GM12891 (cell line): ENCODE measurements at places on chromosomes 2 and 18.

GRCh38 chr18:36814994-36815393 is 13.8 kb downstream of the TPGS2 start:
- no peak for DNase-seq

GRCh38 chr18:58087928-58088690 is 44.1 kb downstream of the NEDD4L start:
- DNase-seq, result no peak

GRCh38 chr2:195734931-195735330 is 77.9 kb downstream of the SLC39A10 start:
- no peak for DNase-seq

GRCh38 chr2:239368906-239369552 is 31.8 kb downstream of the HDAC4 start:
- DNase-seq, result no peak

DNA sequence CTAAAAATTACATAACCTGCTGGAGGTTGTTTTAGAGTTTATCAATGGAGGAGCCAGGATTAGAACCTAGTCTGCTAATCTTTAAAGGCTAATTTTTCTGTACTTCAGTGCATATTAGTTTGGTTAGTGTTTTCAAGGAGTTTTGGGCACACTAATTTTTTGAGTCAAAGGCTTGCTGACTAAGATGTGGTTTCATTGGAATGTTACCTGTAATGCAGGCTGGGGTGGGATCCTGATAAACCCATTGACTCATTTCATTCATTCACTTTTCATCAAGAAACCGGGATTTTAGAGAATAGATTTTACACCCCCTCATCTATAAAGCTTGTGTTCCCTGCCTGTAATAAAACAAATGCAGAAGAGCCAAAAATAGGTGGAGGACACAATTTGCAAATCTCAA is 91.9 kb upstream of the IL1R2 start:
- no peak for DNase-seq

GRCh38 chr2:18473241-18474181 is 86.9 kb downstream of the RDH14 start:
- DNase-seq, result no peak

- no peak for DNase-seq
These were observed 9.7 kb upstream of the PNPT1 start for GRCh38 chr2:55703350-55703749.

DNA sequence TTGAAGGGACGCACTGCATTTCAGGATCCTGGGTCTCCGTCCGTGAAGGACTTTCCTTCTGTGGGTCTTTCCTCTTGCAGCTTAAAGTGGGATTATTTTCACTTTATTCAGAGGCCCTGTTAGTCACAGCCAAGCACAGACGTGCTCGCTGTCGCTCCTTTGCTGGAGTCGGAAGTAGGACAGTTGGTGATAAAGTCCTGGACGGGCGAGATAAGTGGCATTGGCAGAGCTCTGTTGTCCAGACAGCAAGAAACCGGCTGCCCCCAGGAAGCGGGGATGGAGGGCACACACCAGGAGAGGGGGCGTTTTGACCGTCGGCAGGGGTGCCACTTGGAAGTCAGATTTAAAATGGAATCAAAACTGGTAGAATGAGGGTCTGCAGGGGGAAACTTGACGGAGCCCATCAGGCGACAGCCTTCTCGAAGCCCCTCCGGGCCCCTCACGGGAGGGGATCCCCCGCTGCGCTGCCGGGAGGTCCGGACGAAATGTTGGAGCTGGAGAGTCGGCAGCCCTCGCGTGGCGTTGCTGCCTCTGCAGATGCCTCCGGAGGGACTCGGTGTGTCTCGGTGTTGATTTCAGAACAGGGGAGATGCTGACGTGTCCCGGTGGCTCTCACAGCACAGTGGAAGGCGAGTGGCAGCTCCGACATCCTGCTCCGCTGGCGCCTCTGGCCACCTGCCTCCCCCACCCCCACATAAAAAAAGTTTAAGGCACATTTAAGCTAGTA is 124.2 kb downstream of the NFATC1 start:
- DNase-seq, result no peak

GRCh38 chr2:86274918-86275275 is 62.5 kb downstream of the REEP1 start:
- no peak for DNase-seq

GRCh38 chr2:121287146-121287798 is 2.3 kb upstream of the TFCP2L1 start:
- no peak for DNase-seq

DNA sequence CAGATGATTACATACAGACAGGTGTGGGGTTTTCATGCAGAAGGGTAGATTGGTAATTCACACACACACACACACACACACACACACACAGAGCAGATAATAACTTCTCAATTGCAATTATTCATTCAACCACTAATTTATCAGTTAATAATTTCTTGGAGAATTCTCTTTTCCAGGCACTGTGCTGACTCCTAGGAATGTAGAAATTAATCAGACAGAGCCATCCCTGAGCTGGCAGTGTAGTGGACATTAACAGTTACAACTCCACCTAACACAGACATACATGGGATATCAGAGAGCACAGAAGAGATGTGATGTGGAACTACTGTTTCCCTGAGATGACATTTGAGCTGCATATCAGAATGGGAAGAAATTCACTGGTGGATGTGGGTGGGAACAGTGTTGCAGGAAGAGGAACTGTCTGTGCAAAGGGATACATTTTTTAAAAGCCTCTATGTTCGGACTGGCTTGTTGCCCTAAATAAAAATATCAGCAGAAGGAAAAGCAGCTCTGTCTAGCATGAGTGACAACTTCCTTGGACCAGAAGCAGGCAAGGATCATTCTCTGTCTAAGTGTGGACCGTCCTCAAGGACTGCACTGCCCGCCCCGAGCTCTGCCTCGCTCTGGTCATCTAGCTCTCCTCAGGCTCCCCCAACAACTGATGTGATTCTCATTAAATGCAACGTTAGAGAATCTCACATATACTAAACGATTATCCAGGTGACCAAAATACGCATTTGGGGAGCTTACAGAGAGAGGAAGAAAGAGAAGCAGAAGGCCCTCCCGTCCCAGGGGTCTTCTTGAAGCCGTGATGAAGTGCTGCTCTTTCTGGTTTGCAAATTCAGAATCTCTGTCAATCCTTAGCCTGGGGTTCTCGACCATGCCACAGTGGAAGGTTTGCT is 173.4 kb upstream of the TRIB2 start:
- no peak for DNase-seq

DNA sequence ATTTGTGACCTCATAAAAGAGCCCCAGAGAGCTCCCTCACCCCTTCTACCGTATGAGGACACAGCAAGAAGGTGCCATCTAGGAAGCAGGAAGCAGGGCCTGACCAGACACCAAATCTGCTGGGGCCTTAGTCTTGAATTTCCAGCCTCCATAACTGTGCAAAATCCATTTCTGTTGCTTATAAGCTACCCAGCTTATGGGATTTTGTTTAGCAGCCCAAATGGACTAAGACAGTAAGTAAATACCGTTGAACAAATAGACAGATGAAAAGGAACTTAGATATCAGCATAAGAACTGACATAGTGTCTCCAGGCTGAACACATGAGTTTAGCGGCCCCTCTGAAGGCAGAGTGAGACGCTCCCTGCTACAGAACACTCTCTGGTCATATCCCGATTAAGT is 130.9 kb downstream of the UXS1 start:
- no peak for DNase-seq

DNA sequence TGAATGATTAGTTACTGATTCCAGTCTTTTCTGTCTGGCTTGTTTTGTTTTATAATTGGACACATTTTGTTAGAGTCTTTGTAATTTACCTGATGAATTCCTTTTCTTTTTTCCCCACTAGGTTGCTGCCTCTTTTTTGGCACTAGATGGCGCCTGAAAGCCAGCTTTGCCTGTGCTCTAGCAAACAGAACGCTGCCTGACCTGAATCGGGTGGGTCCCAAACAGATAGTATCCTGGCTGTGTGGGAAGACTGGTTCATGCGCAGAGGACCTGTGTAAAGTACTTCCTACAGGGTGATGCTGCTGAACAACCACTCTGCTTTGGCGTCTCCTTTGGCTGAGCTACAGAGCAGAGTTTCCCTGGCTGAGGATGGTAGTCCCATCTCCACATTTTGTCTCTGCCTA is 288.2 kb downstream of the IKZF2 start:
- DNase-seq, result no peak

GRCh38 chr2:187527262-187527661 is 27.0 kb downstream of the TFPI start:
- DNase-seq, result no peak

- DNase-seq, result no peak
These were observed 52.1 kb downstream of the PSTPIP2 start for GRCh38 chr18:46019936-46020335.

DNA sequence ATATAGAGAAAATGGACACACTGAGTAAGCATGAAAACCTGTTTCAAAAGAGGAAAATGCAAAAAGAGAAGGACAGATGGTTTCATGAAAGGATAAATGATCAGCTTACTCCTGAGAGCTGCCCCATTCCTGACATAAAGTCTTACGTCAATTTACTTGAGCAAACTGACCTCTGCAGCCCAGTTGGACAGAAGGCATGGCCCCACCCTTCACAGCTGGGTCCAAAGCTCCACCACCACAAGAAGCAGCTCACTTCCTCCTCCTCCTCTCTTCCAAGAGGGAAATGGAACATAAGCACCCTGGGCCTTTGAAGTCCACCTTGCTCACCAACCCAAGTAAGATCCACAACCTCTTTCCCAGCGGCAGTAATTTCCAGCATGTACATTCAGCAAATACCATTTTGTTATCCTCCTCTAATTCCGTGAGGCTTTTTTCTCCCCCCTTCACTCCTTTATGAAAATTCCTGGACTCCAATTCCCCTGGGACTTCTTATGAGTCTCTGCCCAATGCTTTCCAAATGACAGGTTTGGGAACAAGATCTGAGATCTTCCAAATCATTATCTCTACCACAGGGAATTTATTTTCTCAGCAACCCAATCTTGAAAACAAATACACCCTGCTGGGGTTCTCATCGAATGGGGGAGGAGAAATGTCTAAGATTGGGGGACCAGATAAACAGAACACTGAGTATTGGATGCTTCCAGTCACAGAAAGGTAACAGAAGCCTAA is 10.1 kb downstream of the COL4A4 start:
- DNase-seq, result no peak

GRCh38 chr2:54088191-54088634 is 27.2 kb upstream of the ACYP2 start:
- DNase-seq, result no peak

- DNase-seq, result no peak
These were observed 60.6 kb downstream of the DIPK1C start for GRCh38 chr18:74396171-74397169.
